ENCODE measurements at places on chromosomes 11 and 22.

DNA sequence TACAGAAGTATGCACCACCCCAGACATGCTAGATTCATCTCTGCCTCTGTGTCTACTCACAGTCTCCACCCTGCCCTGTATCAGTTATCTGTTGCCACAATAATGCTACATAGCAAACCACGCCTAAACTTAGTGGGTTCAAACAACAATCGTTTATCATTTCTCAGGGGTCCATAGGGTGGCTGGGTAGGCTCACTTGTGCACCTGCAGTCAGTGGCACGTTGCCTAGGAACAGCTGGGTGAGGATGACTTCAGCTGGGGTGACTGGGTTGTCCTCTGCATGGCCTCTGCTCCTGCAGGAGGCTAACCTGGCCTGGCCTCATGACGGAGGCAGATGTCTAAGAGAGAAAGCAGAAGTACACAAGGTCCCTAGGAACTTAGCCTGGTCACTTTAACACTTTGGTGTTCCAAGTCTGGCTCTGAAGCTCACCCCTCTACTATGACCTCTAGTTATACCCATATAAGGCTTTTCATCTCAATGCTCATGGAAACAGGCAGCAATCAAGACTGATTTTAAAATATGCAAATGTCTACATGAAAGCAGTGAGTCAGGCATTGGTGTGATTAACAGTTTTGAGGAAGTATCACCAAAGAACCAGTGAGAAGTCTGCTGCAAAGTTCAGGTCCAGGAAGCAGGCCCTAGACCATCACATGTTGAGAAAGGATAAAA, 10.7 kb downstream of the OLFML1 start:
- DNase-seq = no peak

- DNase-seq = no peak
Measured at GRCh38 chr11:3229673-3230630, 2.3 kb downstream of the MRGPRE start.

- no peak for DNase-seq
Measured at GRCh38 chr11:101880222-101880621, 34.6 kb upstream of the CEP126 start.

DNA sequence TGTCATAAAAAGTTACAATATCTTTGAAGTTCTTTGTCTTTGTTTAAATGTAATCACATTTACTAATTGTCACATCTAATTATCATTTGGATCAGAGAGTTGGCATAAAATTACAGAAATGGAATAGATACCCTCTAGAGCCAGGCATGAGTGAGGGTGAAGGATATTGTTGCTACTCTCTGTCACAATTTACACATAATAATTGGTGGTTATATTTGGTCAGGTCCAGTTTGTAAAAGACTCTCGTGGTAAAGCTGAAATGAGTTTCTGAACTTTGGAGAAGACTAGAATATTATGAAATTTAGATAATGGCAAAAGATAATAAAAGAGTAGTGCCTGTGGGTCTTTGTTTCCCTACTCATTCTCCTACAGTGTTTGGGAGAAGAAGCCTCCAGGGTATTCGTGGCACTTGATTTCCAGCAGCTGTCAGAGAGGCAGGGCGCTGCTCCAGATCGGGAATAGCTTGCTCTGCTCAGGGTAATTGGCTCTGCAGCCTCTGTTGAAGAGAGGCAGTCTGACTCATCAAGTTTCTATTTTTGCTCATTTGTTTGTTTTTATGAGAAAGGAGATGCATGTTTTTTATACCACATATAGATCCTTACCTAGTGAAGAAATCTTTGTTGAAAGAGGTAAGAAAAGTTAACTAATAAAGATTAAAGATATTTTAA, 349.9 kb downstream of the CNTN5 start:
- DNase-seq = peak; percentile 11

GRCh38 chr11:8006349-8006977, 19.3 kb downstream of the EIF3F start:
- peak; percentile 33 for DNase-seq

- no peak for DNase-seq
Measured at GRCh38 chr22:47377926-47378560, 615.6 kb downstream of the TBC1D22A start.

DNA sequence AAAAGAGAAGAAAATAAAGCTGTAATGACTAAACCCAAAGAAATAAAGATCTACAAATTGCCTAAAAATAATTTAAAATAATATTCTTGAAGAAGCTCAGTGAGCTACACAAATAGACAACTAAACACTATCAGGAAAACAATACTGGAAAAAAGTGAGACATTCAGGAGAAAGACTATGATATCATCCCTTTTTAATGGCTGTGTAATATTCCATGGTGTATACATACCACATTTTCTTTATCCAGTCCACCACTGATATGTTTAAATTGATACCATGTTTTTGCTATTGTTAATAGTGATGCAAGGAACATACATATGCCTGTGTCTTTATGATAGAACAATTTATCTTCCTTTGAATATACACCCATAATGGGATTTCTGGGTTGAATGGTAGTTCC, 13.1 kb upstream of the OR6T1 start:
- no peak for DNase-seq

Measured in AG09309 (cell line).